ENCODE measurements at places on chromosomes 7 and 10. TPM values are rescaled to one million over a fixed set of nuclear protein-coding genes. Genes with fewer than 3 reads are reported as not detected.

The FOXP2 gene
- total RNA-seq, result 16.7 TPM

The ZNF503 gene
- 8.0 TPM for total RNA-seq

The C10orf67 gene
- not detected for total RNA-seq

The EPHB6 gene
- total RNA-seq, result 25.8 TPM

The CCDC3 gene
- total RNA-seq, result 23.5 TPM

The MEPCE gene
- total RNA-seq, result 23.6 TPM

The MYL10 gene
- not detected for total RNA-seq

The DAGLB gene
- total RNA-seq, result 25.9 TPM

The ADAMTS14 gene
- 0.19 TPM for total RNA-seq

The SPDYE2 gene
- not detected for total RNA-seq

The JCAD gene
- 71.4 TPM for total RNA-seq

The AKR1D1 gene
- total RNA-seq, result not detected

GRCh38 chr7:39746103-39746819, 122.9 kb downstream of the RALA start:
- peak; percentile 39 for DNase-seq

- no peak for DNase-seq
Observed at GRCh38 chr7:35513828-35514227, 181.1 kb downstream of the HERPUD2 start.

DNA sequence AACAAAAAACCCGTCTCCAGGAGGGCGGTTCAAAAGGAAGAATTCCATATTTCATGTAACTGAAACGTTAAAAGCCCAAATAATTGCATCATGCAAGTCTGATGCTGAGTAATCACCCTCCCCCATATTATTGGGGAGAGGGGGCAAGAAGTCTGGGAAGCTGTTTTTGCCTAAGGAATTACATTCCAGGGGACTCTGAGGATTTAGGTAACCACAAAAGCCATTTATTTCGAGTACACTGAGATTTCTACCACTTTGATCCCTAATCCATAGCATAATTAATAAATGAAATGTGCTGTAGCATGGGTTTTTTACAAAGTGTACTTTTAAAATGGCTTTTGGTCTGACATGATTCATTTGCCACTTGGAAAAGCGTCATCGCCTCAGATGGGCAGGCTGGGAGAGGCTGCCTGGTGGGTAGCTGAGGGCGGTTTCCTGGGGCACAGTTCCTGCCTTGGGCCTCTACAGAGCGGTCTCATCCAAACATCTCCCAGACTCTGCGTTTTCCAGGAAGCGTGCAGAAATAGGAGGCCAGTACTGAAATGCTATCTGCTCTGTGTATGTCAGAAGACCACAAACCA, 106.5 kb downstream of the TCF7L2 start:
- DNase-seq, result no peak

DNA sequence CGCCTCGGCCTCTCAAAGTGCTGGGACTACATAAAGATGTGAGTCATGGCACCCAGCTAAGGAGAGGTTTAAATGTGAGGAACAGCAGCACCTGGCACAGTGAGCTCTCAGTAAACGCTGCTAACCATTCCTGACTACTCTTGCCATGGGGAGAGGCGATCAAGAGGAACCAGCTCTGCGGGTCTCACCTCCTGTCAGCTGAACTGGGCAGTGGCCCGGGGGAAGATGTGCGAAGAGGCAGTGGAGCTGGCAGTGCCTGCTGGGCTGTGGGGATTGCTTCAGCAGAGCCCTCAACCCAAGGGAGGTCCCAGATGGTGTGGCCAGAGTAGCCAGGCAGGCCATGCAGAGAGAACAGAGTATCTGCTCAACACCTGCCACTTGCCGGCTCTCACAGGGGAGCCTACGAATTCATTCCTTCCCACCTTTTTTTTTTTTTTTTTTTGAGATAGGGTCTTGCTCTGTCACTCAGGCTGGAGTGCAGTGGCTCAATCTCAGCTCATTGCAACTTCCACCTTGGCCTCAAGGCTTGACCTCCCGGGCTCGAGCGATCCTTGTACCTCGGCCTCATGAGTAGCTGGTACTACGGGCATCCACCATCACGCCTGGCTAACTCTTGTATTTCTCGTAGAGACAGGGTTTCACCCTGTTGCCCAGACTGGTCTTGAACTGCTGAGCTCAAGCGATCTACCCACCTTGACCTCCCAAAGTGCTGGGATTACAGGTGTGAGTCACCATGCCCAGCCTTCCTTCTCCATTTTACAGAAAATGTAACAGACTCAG, 6.8 kb downstream of the POLM start:
- no peak for DNase-seq

- no peak for DNase-seq
Observed at GRCh38 chr7:70710651-70711050, 421.3 kb upstream of the GALNT17 start.

DNA sequence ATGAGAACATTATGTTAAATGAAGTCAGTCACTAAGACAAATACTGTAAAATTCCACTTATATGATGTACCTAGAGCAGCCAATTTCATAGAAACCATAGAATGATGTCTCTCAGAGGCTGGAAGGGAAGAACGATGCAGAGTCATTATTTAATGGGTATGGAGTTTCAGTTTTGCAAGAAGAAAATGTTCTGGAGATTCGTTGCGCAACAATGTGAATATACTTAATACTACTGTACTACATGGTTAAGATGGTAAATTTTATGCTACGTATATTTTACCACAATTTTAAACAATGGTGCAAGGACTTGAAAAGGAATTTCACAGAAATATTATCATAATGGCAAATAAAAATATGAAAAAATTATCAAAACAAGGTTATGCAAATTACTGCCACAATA, 972.6 kb downstream of the KCNMA1 start:
- no peak for DNase-seq

DNA sequence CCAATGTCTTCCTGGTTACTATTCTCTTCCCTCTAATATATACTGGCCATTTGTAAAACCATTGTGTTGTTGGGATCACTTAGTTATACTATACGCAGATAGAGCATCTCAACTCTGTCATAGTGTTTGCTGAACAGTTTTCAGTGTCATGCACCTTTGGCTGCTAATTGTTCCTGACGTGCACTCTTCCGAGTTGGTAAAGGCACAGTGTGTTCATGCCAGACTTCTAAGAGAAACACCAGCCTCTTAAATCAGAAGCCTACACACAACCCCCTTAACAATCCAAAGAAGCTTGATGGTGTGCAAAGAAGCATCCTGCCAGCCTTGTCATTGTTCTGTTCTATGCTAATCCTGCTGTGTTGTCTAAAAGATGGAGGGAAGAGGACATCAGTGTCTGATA, 131.1 kb downstream of the MAPK8 start:
- no peak for DNase-seq

- DNase-seq, result no peak
Observed at GRCh38 chr7:19210893-19211413, 65.7 kb upstream of the FERD3L start.

DNA sequence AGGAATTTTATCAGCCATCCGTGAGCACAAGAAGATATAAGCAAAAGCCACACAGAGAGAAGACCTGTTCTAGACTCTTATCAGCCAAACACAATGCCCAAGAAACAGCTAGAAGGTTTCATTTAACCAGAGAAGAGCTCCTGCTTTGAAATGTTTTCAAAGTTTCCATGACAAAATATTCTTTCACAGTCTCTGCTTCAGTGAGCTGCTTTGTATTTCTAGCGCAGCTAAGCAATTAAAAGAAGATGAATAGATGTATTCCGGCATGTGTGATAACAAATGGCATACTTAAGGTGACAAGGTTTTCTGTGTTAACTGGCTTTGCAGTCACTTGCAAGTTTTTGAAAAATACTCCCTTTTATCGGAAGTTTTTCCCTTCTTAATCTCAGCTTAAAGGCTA, 78.9 kb upstream of the NXPH1 start:
- DNase-seq, result no peak

GRCh38 chr10:117410557-117410956, 35.3 kb upstream of the PDZD8 start:
- DNase-seq, result no peak

DNA sequence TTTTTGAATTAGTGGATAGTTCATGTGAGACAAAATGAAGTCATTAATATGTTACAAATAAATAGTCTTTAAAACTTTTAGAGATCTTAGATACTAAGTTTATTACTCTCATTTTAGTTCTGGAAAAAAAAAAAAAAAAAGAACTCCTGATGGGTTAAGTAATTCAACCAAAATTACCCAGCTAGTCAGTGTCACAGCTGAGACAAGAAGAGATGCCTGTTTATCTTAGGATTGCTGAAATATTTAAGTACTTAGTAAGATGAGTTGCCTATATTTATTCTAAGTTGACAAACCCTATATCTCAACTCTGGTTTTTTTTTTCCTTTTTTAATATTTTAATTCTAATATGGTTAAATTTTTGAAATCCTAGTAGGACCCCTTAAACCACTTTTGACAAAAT, 781.0 kb upstream of the LRRN3 start:
- DNase-seq, result no peak

GRCh38 chr10:126062131-126063032, 166.0 kb downstream of the FANK1 start:
- peak; percentile 66 for DNase-seq

- no peak for DNase-seq
Observed at GRCh38 chr10:96014473-96015102, 28.8 kb upstream of the CCNJ start.

DNA sequence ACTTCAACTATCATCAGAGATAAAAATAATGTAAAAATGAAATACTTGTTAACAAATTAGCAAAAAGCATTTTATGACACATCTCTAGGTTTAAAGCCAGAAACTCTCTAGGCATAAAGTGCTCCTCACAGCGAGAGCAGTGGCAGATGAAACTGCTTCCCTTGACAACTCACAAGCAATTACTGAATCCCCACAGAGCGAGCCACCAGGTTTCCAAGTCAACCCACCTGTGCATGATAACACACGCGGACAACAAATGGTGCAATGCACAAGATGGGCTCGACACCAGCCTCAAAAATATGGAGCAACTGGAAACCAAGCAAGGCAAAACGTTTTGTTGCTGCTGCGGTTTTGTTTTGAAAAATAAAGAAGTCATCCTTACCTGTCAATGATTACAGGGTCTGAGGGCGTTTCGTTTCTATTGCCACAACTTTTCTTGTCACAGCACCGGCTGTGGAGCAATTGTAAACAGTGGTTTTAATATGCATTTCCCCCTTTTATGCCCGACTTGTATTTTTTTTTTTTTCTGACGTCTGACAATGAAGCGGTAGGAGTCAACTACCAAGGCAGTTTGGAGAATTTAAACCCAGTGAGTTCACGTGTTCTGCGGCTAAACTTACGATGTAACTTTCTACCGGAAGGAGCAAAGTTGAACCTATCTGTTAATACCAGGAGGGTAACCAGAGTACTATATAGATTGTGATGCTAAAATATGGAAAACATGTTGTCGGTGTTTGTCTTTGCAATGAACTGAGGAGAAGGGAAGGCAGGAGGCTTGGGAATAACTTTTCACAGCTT, 7.0 kb downstream of the EBF3 start:
- DNase-seq, result no peak

GRCh38 chr7:149547126-149547525, 49.5 kb upstream of the ZNF746 start:
- no peak for DNase-seq

- no peak for DNase-seq
Observed at GRCh38 chr10:96645191-96645721, 58.4 kb upstream of the TM9SF3 start.

DNA sequence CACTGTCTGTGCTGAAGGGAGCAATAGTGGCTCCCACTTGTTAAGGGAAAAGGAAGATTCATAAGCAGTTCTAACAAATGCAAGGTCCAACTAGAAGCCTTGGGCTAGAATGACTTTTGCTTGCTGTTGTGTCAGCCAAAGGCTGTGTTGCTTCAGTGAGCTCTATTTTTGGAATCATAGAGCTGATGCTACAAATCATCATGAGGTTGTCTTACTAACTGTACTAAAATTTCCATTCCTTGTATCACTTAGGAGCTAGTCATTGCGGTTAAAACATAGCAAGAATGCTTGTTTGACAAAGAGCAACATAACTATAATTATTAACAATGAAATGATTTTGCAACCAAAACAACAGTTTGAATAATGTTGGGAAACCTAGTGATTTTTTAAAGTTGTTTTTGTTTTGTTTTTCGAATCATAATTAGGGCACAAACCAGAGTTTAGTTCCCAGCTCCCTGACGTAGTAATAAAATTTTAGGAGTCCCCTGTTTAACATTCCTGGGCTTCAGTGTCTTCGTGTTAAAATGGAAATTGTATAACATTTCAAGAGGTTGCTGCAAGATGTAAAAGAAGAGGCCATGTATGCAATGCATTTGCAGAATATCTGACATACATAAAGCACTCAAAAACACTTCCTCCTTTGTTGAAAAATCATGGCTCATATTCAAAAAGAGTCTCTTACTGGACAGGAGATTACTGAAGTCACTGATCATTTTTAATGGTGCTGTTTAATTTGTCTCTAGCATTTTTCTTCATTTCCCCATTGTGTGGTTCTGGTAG, 183.4 kb downstream of the MACC1 start:
- DNase-seq, result no peak

DNA sequence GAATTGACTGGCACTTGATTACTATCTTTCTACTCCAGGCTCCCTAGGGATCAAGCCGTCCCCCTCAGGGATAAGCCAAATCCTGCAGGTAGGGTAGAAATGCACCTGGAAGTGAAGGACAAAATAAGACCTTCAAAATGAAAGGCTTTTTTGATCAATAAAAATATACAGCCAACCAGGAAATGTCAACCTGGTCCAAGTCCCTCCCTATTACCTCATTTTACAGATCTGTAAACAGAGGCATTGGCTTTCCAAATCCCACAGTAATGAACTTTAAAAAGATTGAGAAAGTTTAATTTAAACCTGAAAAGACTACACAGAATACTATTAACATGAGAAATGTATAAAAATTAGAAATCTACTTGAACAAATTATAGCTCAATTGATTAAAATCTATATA, 53.7 kb downstream of the UPF2 start:
- DNase-seq, result no peak

- DNase-seq, result no peak
Observed at GRCh38 chr10:115918812-115919211, 354.2 kb downstream of the GFRA1 start.

DNA sequence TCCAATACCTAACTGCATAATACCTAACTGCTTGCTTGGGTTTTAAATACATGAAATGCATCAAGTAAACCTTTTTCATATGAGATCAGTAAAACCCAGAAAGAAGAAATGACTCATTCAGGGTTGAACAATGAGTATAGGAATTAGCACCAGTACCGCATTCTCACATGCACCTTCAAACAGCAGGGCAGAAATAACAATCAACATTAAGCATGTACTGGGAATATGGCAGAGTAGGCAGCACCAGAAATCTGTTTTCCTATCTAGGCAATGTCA, 850.3 kb upstream of the SORCS1 start:
- DNase-seq, result no peak

DNA sequence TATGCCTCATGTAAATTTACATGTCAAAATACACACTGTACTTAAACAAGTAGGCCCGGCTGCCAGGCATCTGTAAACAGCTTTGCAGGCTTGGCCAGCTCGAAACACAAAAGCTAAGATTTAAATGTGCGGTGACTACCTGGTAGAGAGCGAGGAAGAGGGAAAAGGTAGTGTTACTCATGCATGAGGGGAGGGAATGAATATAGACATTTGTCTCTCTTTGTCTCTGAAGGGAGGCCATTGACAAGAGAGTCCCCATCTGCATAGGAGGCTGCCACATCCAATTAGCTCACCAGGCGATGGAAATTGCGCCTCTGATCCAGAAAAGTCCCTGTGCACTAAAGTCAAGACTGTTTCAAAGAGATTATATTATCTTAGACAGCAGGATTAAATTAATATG, 535.8 kb downstream of the PTPRN2 start:
- DNase-seq, result no peak

Data from omental fat pad (tissue), 4 donors.